Activated T-helper 1 cell treated with anti-CD3 and anti-CD28 coated beads, Interleukin-12 subunit alpha, Interleukin-12 subunit beta, Interleukin-2, Interleukin-4 antibody, amounts not matched to agents 30 ng/mL and 10 ng/mL and 1 ng/mL, durations not matched to agents 14 hours and 24 hours and 36 hours (primary cell): ENCODE measurements at places on chromosomes 3 and 15. TPM values are rescaled to one million over a fixed set of nuclear protein-coding genes. Genes with fewer than 3 reads are reported as not detected.

DNA sequence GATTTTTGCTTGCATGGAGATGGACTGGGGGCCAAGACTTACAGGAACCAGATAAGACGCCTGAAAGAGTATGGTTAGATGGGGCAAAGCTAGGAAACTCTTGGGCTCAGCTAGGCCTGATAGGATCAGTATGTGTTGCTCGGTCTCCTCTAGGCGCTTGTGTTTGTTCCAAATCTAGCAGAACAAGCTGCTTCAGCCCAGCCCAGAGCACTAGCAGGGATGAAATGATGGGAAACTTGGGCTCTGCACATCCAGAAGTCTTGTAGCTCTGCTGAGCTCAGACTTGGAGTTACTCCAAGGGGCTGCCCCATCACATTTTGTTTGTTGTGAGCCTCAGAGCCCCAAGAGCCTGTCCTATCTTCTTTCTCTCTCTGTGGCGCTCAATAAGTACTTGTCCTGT lies 34.7 kb downstream of the FOXL2 start:
- DNase-seq = no peak

DNA sequence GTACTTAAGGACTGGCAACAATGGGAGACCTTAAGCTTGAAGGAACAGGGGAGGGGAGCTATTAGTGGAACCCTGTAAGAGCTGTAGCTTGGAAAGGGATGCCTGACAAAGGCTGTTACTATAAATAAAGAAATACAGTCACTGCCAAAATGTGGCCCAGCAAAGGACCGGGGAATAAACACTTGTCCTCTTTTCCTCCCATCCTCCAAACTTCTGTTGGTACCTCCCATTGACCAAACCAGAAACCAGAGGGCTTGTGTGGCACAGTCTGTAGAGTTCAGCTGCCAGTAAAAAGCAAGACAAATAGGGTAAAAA lies 25.1 kb upstream of the TCF12 start:
- DNase-seq = no peak

- no peak for DNase-seq
Measured at GRCh38 chr3:58670506-58671135, 4.0 kb upstream of the FAM3D start.

GRCh38 chr3:21979706-21980105 lies 228.7 kb upstream of the ZNF385D start:
- no peak for DNase-seq

- DNase-seq = no peak
Measured at GRCh38 chr15:52251144-52251860, 44.3 kb downstream of the MYO5C start.

DNA sequence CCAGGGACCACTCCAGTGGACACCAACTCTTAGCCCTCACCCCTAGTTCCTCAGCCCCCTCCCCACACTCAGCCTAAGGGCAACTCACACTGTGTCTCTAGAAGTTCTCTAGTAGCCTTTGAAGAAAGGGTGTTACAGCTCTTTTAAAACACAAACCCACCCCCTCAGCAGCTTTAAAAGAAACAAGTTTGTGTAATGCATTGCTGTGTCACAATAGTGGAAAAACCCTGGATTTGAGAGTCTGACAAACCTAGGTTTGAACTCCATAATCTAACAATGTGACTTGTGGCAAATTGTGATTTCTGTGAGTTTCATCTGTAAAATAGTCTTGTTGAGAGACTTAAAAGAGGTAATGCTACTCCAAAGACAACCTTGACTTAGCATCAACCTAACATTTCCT lies 54.0 kb downstream of the PLCH1 start:
- no peak for DNase-seq

- no peak for DNase-seq
Measured at GRCh38 chr3:14523792-14524191, 16.4 kb downstream of the GRIP2 start.

- no peak for DNase-seq
Measured at GRCh38 chr3:152399374-152399773, 130.6 kb downstream of the MBNL1 start.

DNA sequence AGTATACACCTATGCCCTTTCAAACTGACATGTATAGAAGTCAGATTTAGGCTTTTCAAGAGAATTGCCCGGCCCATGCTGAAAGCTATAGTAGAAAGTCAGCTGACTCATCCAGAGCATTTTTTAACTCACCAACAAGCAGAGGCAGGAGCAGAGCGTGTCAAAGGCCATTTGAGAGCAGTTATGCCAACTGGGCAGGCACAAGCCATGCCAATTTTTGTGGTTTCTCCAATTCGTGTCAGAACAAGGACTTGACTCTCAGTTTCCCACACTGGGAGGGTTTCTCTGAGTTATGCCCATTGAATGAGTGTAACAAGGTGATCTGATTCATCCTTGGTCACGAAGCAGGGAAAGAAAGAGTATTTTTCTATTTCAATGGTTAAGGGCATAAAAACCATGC lies 403.3 kb upstream of the THBS1 start:
- DNase-seq = no peak

GRCh38 chr3:14899993-14900618 lies 47.3 kb upstream of the NR2C2 start:
- DNase-seq = no peak

- no peak for DNase-seq
Measured at GRCh38 chr15:39936681-39937080, 2.8 kb downstream of the EIF2AK4 start.

GRCh38 chr3:42501681-42502428 lies 588 bp upstream of the VIPR1 start:
- peak; percentile 48 for DNase-seq

DNA sequence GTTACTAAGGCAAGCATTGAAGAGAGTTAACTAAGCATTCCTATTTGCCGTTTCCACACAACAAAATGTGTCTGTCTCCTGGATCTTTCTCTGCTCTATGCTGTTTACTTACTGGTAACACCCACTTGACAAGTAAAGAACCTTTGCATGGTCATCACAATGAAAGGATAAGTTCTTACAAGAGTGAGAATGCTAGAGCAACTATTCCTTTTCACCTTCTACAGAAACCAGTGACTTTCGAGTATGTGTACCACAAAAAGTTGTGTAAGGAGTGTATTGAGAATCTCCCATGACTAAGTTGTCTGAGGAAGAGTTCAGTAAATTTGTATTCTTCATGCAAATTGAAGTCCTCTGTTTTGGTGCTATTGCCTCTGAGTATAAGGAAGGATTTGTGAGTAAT lies 10.8 kb downstream of the TIPARP start:
- no peak for DNase-seq

GRCh38 chr15:71489570-71489969 lies 320.8 kb upstream of the NR2E3 start:
- DNase-seq = no peak

DNA sequence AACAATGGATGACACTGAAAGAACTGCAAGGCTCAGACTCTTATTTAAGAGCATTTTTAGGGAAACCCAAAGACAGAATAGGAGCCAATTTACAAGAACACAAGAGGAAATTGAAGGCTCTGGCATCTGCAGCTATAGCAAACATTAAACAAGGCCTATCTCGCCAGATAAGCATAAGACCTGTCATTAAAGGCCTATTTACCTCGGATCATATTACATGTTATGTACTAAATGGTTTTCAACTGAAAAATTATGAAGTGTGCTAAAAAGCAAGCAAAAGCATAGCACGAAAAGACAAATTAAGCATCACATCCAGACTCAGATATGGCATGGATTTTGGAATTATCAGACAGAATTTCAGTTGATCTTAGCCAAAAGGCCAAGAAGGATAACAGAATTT lies 617.1 kb downstream of the SQOR start:
- DNase-seq = no peak

DNA sequence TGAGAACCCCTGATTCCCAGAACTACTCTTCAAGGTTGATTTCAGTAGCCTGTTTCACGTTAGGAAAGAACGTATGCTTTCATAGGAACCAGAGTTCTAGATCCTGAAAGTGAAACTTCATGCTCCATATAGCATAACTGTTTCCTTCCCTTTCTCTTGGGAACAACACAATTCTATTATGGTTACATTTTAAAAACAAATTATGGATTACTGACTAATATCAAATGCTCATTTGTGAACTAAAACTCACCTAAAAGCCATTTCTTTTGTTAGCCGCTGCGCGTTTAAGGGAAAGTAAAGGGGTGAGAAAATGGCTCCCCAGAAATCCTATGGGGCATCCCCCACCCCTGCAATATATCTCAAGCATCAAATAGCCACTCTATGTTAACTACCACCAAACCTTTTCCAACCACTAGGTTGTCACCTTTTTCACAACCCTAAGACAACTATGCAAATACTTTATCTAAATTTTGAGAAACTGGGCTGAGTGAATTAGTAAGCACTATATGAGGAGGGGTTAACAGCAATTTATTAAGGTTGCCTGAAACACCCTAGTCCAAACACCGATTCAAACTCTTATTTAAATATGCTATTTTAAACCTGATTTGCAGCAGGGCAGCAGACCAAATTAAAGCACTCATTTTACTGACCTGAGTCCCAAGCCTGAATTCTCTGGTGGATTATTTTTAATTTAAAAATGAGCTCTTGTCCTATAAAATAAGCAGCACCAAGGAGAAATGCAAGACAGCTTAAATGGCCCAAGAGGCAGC lies 2.4 kb downstream of the SIAH2 start:
- no peak for DNase-seq

DNA sequence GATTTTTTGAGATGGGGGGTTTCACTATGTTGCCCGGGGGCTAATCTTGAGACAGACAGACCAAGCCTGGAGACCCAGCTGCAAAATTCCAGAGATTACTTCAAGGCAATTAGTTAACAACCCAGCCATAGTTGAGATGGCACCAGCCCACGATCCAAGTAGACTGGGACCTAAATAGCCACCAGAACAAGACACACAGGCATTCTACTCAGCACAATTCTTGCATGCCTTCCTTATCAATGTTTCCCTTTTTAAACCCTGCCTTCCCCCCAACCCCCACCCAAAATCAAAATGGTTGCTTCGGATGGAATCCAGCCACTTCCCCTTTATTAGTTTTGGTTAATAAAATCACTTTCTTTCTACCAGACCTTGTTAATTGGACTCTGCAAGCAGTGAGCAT lies 28.6 kb downstream of the FAM240A start:
- no peak for DNase-seq

GRCh38 chr15:59532770-59533379 lies 78.7 kb upstream of the GCNT3 start:
- DNase-seq = no peak

GRCh38 chr15:80568298-80568697 lies 126.8 kb upstream of the ABHD17C start:
- DNase-seq = no peak

GRCh38 chr15:60829416-60829815 lies 350.5 kb upstream of the ICE2 start:
- no peak for DNase-seq

DNA sequence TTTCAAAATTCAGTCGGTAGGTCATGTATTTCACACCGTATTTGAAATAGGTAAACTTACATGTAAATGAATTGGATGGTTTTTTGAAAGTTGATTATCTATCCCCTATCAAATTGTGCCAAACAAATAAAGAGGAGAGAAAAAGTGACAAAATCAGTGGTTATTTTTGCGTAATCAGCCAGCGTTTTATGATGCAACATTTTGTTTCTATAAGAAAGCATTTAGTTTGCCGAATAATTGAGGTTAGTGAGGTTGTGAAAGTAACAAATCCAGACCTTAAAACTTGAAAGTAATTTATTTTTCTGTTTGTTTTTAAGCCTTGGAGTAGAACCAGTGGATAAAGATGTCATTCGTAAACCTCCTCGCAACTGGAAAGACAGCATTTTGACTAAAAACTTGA lies 29.3 kb downstream of the ASTE1 start:
- no peak for DNase-seq

DNA sequence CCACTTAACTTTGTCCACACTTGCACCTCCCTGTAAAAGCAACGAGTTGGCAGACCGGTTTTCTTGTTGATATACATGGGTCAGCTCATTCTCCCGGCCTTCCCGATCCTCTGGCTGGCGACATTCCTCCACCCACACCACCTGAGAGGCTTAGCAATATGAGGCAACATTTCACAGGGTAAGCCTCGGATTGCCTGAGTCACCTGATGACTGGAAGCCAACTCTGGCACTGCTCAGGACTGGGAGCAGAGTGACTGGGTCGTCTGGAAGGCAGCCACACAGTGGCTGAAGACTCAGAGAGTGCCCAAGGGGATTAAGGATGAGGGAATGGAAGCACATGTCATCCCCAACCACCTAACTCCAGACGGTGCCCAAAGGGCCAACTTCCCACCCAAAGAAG lies 9.8 kb downstream of the HOMER2 start:
- DNase-seq = no peak

DNA sequence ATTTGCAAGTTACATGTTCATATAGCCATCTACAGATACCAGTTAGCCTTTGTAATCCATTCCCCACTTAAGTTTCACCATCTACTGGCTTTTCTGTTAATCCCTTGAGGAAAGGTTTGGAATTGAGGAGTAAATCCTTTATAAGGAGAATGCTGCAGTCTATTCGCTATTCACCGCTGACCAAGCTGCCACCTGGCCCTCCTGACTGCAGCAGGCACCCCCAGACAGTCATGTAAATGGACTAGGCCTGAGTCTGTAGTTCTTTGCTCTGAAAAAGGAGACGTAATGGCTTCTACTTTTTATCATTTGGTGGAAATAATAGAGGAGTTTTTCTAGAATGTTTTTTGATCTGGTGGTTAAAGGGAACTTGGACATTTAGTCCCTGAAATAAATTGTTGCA lies 3.2 kb downstream of the HIGD2B start:
- DNase-seq = no peak

- DNase-seq = no peak
Measured at GRCh38 chr15:75364881-75365280, 3.5 kb downstream of the MAN2C1 start.

GRCh38 chr3:127544192-127544802 lies 46.2 kb downstream of the TPRA1 start:
- peak; percentile 44 for DNase-seq

DNA sequence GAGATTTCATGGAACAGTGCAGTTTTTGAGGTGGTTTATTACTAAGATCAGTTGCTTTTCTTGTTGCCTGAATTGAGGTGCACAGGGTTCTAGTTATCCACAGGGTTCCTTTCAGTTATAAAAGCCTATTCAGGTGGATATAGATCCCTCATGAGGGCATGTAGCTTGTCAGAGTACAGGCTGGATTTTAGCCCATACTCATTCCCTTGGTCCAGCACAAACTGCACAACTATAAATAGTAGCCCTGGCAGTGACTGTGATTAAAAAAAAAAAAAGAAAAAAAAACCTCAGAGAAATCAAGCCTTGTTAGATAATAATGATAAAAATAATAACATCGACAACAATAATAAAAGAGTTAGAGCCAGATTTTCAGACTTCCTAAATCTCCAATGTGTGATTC lies 154.3 kb downstream of the ZBBX start:
- no peak for DNase-seq

GRCh38 chr3:55968331-55968730 lies 481.2 kb upstream of the WNT5A start:
- no peak for DNase-seq

Gene XCR1
- total RNA-seq = 0.05 and 0.08 TPM in 2 replicates

Gene ROBO1
- total RNA-seq = 0.02 and 0.16 TPM in 2 replicates

Gene ZNF662
- total RNA-seq = 0.23 and 0.47 TPM in 2 replicates

Gene SPATA12
- not detected in 2 replicates for total RNA-seq

Gene EOMES
- total RNA-seq = 29.6 and 30.7 TPM in 2 replicates

Gene C2CD4B
- 0.78 and 0.83 TPM in 2 replicates for total RNA-seq

Gene GPR62
- total RNA-seq = not detected in 2 replicates

Gene ATP13A5
- total RNA-seq = not detected in 2 replicates

Gene LRRC2
- not detected in 2 replicates for total RNA-seq

Gene LRRIQ4
- total RNA-seq = 0.10 and 0.12 TPM in 2 replicates

Gene TIMP4
- 0.12 TPM in 1 of 2 replicates, not detected in the other for total RNA-seq

Gene NOX5
- total RNA-seq = 0.03 TPM in 1 of 2 replicates, not detected in the other

Gene RBP2
- not detected in 2 replicates for total RNA-seq

Gene DLL4
- total RNA-seq = 0.29 and 0.36 TPM in 2 replicates

Gene CFAP20DC
- 0.86 and 1.2 TPM in 2 replicates for total RNA-seq

Gene HDC
- total RNA-seq = 2.1 and 2.4 TPM in 2 replicates
